ENCODE measurements at places on chromosomes 12 and 14.

- DNase-seq, result peak; percentile 55
Measured at GRCh38 chr12:50637870-50638481, 125.9 kb upstream of the ATF1 start.

DNA sequence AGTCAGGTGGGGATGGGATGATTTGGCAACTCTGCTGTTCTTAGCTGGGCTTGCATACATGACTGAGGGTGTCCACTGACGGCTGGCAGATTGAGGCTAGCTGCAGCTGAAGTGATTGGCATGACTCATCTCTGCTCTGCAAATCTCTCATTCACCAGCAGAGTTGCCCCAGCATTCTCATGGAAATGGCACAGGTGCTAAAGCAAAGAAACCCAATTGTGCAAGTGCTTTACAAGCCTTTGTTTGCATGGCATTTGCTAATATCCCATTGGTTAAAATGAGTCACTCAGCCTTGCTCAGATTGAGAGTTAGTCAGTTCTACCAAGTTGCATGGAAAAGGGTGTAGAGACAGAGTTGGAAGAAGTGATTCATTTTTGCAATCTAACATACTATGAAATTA, 389.7 kb upstream of the FAR2 start:
- DNase-seq, result no peak

- DNase-seq, result no peak
Measured at GRCh38 chr12:25257590-25258324, 7.0 kb upstream of the KRAS start.

GRCh38 chr12:124720004-124720680, 143.5 kb downstream of the SCARB1 start:
- no peak for DNase-seq
